Calu3 (cell line): ENCODE measurements at places on chromosomes 3 and 15.

GRCh38 chr3:148723631-148724030 is 25.9 kb downstream of the AGTR1 start:
- DNase-seq, result no peak

- no peak for DNase-seq
Observed at GRCh38 chr3:37536840-37537239, 324.8 kb upstream of the CTDSPL start.

DNA sequence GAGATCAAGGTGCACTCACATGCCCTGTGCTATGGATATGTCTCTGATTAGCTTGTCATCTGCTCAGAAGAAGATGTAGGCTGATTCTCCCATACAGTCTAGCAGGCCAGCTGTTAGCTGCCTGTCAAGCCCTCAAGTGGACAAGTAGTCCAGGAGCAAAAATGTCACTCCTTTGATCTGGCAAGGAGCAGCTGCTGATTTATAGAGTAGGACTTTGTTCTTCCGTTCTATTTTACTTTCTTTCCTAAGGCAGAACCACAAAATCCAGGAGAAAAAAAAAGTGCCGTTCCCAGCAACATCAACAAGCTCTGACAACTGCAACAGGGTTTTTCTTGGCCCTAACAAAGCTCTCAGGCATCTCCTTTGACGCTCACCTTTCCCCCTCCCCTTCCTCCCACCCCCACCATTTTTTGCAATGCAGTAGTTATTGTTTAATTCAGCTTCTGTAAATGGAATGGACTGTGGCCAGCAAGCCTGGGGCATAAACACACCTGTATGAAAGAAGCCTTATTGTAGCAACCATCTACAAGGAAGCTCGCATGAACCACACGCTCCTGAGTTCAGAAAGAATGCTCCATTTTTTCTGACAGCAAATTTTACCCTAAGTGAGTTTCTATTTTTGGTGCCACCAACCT is 196.3 kb downstream of the MEIS2 start:
- peak; percentile 28 for DNase-seq

- DNase-seq, result no peak
Observed at GRCh38 chr3:181739628-181740027, 27.9 kb downstream of the SOX2 start.

DNA sequence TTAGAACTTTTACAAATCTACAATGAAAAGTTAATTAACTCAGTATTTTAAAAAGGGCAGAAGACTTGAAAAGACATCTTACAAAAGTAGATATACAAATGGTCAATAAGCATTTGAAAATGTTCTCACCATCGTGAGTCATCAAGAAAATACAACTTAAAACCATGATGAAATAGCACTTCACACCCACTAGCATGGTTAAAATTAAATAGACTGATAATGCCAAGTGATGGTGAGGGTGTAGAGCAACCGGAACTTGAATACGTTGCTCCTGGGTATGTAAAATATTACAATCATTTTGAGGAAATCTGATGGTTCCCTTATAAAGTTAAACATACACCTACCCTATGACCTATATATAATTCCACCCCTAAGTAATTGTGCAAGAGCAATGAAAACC is 319.8 kb upstream of the UMPS start:
- no peak for DNase-seq
